ENCODE measurements at places on chromosomes 6 and 20.

- DNase-seq, result no peak
Measured at GRCh38 chr6:20582586-20583443, 48.6 kb downstream of the CDKAL1 start.

- DNase-seq, result no peak
Measured at GRCh38 chr6:139003751-139004150, 15.7 kb upstream of the REPS1 start.

DNA sequence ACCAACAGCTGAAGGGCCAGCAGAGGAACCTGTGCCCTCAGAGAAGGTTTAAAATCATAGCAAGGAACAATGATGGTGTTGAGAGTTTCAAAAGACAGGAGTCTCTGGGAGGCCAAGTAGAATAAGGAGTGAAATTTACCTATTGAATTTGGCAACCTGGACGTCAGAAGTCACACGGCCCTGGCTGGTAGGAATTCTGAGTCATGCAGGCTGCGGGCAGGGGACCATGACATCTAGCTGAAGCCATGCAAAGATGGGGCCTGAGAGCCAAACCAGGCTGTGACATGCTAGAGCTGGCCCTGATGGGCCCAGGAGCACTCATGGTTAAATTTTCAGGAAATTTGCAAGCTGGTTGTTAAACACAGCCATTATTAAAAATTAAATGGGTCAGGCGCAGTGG lies 64.0 kb upstream of the SNX9 start:
- no peak for DNase-seq

- no peak for DNase-seq
Measured at GRCh38 chr6:69294407-69294806, 502.4 kb downstream of the LMBRD1 start.

DNA sequence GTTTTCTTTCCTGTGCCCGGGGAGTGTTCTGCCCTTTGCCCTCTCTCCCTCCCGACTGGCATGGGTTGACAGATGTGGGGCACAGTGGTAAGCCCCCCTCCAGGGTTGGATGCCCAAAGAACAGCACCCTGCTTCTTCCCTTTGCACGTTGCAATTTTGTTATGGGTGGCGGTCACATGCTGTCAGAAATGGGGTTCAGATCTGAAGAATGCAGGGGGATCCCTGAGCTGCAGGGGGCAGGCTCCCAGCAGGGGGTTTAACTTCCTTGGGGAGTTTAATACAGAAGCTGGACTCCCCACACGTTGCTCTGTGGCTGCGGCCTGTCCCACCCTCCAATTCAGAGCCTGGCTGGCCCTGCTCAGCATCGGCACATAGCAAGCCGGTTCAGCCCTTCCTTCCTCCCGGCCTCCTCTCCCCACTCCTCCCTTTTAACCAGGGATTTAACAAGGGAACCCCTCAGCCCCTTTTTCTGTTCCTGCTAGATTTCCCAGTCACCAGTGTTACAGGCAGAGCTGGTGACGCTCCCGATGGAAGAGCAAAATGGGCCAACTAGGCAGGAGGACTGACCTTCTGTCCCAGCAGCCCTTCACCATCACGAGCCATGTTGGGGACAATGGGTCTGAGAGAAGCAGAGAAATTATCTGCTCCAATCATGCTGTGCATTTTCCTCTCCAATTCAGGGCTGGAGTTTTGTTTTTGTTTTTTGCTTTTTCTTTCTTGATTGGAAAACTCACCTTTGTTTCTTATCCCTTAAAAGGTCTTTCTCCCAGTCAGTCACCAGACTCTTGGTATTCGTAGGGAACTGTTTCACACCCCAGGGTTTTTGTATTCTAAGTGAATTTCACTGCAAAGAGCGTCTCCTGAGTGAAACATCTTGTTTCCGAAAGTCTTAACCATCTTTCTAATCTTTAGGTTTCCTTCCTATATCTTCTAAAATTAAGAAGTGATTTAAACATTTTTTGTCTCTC lies 6.8 kb downstream of the FOXF2 start:
- DNase-seq, result no peak

DNA sequence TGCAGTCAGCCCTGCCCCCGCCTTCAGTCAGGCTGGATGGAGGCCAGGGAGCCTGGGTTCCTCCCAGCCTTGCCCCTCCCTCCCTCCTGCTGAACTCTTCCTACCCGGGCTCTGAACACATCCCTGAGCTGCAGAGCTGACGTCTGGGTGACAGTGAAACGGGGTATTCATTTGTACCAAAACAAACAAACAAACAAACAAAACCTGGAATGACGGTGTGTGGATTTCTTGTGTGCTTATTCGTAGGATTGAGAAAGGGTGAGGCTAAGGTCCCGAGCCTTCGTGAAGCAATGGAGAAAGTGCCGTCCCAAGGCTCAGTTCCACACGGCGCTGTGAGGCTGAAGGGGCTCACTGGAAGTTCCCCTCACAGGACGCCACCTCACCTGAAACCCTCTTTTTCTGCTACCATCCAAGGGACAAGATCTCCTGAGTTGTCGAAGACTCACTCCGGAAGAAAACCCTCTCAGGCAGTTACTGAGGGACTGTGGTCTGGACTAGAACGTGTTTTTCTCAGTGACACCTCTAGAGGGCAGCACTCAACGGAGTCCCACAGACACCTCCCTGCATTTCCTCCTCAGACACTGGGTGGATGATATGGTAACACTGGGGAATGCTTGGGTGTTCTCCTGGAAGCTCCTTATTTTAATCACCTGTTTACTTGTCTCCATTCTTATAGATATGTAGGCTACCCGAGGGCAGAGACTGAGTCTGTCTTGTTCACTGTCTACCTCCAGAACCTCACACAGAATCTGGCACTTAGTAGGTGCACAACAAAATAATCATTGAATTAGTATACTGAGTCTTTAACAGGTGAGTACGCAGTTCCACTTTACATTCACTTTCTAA lies 27.3 kb downstream of the GSTA3 start:
- DNase-seq, result peak; percentile 56

DNA sequence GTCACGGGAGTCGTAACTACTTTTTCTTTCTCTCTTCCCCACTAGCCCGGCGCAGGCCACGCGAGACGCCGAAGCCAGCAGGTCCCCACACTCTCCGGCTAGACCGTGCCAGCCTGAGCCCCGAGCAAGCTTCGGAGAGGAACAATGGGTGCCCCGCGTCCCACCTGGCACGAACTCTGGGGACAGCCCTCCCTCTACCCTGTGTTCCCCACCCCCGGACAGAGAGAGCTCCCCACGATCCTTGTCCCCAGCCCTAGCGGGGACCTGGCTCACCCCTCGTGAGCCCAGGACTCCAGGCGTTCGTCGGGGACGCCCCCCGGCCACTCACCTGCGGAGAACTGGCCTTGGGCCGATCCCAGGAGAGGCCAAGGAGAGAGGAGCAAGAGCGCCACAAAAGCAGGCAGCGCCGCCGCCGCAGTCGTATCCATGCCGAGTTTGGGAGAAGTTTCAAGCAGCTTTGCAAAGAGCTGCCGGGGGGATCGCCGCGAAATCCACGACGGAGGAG lies 416 bp downstream of the PTPRK start:
- DNase-seq, result peak; percentile 70

All from breast epithelium (tissue), 4 donors.